ENCODE measurements at places on chromosomes 7 and 10.
A peak's percentile ranks its signal among the peaks of the same experiment; 100 is the strongest.

GRCh38 chr10:99799613-99800012 lies 17.2 kb downstream of the ABCC2 start:
- no peak for DNase-seq

- DNase-seq, result peak; percentile 26
Observed at GRCh38 chr10:60573336-60573735, 183.7 kb upstream of the ANK3 start.

DNA sequence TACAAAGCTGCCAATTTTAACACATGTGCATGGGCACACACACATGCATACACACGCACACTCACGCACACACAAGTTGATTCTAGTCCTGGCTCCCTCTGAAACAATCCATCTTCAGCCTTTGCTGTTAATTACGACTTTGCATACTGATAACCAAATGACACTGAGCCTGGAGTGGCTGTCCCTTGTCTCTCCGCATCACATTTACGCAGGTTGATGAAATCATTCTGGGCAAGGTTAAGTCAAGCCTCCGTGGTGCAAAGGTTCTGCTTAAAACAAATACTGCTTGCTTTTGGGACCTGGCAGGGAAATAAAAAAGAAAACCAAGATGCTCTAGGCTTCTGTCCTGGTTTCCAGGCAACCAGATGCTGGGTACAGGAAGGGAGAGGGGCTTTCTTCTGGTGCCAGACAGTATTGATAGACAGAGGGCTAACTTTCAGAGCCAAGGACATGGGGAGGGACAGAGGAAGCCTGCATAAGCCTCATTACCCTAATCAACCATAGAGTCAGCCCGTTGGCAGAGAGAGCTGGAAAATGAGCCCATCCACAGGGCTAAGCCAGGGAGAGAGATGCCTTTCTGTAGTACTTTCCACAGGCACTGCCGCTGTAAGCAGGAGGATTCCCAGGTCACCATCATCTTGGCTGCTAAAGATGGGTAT lies 233.0 kb downstream of the WDR11 start:
- DNase-seq, result no peak

DNA sequence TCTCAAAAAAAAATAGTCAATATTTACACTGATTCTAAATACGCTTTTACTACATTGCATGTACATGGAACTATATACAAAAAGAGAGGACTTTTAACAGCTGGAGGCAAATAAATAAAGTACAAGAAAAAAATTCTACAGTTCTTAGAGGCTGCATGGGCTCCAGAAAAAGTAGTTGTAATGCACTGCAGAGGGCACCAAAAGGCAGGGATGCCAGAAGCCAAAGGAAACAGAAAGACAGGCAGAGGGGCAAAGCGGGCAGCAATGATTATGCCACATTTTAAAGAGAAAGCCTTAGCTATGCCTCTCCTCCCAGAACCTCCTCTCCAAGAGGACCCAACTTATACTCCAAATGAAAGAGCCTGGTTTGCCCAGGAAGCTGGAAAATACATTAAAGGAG lies 11.6 kb upstream of the ADCK2 start:
- no peak for DNase-seq

GRCh38 chr10:48651839-48652238 lies 32.8 kb upstream of the WDFY4 start:
- DNase-seq, result no peak

DNA sequence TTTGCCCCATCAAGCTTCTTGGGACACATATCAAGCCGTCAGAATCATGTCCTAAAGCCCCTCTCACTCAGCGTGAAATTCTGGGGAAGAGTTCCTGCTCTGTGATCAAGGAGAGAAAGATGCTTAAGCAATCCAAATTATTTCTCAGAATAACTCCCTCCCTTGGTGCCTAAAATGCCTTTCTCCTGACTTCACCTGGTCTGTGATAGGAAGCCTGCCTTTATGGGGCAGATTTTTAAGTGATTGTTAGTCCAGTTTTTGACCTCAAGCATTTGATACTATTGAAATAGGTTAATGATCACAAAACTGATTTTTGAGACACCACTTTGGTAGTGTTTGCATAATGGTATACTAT lies 76.4 kb upstream of the MAGI2 start:
- no peak for DNase-seq

DNA sequence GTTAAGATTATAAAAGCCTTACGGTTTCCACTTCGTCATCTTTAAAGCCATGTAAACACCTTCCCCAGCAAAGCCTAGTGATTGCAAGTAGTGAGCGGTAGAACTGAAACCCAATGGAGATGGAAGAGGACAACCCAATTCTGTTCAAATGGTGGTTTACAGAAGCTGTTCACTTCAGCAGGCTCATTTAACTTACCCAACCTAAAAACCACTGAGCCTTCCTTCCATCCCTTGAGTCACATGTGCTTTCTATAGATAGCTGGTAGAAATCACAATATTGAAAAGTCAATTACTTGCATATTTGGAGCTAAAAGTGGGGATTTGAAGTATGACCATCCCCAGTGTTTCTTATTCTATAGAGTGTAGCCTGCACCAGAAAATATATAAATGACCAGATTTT lies 667.7 kb downstream of the SUGCT start:
- DNase-seq, result no peak
